ENCODE measurements at places on chromosomes 12 and 14.

DNA sequence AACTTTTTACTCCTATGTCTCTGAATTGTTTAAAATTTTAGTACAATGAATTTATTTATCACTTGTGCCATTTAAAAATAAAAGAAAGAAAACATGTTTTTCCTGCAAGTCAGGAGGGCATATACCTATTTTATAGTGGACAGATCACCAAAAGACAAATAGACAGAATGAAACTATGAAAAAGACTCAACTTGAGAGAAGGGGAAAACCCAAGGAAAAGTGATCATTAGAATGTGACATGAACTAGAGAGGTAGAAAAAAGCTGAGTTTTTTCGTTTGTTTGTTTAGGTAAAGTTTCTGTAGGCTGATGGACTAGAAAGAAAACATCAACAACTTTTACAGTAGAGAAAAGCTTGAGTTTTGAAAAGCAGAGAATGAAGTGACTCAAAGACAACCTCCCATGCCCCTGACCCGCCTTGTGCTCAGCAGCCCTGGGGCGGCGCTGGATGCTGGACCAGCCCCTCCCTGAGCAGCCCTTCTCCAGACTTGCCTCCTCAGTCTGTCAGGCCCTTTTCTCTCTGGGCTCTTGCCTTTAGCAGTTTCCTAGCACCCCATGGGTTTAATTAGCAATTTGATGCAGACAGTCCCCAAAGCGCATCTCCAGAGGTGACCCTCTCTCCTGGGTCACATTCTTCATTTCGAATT lies 95.1 kb upstream of the ARID2 start:
- DNase-seq = no peak

GRCh38 chr12:54193434-54193833 lies 4.6 kb upstream of the SMUG1 start:
- no peak for DNase-seq

DNA sequence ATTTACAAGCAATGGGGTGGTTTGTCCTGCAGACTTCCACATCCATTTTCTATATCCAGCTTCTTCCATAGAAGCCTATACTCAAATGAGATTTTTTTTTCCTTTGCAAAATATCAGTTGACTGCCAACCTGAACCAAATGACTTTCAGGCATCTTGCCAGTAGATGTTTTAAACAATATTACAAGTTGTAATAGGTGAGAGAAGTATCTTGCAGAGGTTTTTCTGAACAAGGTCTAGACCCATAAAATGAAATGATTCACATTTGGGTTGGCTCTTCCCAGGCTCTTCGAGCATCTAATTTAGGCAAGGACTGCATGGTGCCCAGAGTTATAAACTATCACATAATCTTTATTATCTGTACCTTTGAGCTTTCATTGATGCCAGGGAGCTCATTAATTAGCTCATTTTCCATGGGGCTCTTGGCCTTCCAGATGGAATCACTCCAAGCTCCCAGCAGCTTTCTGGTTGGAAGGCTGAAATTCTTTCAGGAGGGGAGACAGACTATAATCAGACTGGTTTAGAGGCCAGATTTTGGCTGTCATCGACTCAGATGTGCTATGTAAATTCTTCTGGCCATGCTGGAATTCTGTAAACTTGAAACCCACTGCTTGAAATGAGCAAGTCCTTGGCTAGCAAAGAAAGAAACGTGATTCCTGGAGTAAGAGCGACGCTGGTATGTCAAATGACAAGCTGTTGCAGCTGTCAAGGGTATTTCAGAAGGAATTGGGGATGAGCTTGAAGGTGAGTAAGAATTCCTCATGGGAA lies 32.2 kb upstream of the DICER1 start:
- DNase-seq = no peak

GRCh38 chr12:2265461-2266167 lies 212.8 kb downstream of the CACNA1C start:
- no peak for DNase-seq

DNA sequence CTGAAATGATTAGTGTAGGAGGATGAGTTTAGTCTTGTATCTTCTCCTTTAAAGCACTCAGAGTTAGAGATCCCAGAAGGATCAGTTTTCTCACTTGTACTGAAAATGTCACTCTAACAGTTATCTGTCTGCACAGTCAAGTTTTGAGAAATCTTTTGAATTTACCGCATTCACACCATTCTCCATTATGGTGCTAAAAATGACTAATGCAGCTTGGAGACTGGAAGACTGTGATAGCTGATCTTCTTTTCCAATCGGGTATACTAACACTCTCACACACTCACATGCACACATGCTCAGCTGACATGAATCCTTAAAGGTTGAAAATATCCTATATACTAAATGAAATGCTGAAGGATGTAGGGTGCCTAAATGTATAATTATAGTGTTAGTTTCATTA lies 65.8 kb downstream of the SLC15A5 start:
- DNase-seq = no peak

GRCh38 chr14:100586403-100587085 lies 673 bp downstream of the BEGAIN start:
- no peak for DNase-seq

GRCh38 chr12:48388938-48389337 lies 38.2 kb upstream of the ZNF641 start:
- DNase-seq = no peak

GRCh38 chr12:68536885-68537485 lies 73.7 kb upstream of the RAP1B start:
- DNase-seq = no peak

DNA sequence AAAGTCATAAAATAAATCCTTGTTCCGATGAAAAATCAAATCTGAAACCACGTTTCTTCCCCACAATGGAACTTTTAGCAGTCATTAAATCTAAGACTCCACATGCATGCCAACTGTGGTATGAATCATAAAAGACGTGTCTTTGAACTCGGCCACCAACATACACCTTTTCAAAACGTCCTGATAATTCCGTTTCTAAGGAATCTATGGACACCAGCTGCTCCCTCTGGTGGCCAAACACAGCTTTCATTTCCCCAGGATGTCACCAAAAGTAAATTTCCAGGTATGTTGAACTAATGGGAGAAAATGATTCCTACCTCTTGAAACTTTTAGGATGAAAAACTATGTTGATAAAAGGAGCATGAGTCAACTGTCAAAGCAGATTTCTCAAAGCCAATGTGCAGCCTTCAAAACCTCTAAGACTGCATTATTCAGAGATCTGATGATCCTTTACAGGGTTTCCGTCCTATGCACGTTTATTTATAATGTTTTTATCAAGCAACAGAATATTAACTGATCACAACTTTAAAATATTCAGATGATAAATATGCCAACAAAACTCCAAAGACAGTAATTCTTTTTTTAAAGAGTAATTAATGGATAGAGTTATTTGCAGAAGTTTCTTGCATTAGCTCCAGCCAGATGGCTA lies 96.2 kb downstream of the CIT start:
- DNase-seq = no peak

- DNase-seq = no peak
Observed at GRCh38 chr12:55717011-55718007, 1.5 kb downstream of the BLOC1S1 start.

GRCh38 chr12:11717519-11717961 lies 68.1 kb downstream of the ETV6 start:
- no peak for DNase-seq

DNA sequence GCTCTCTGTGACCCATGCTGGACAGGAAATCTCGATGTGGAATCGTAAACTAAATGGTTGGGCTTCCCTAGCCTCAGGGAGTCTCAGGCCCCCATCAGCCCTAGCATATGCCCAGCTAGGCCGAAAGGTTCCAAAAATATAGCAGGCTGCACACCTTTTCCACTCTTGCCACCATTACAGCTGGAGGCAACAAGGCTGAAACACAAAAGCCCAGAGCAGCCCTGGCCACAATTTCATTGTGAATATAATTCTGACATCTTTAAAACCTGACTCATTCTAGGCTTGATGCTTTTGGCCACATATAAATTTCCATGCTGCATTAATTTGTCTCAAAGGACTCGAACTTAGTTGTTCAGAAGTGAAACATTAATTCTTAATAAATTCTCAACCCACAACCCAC lies 382.2 kb downstream of the GRIN2B start:
- no peak for DNase-seq

DNA sequence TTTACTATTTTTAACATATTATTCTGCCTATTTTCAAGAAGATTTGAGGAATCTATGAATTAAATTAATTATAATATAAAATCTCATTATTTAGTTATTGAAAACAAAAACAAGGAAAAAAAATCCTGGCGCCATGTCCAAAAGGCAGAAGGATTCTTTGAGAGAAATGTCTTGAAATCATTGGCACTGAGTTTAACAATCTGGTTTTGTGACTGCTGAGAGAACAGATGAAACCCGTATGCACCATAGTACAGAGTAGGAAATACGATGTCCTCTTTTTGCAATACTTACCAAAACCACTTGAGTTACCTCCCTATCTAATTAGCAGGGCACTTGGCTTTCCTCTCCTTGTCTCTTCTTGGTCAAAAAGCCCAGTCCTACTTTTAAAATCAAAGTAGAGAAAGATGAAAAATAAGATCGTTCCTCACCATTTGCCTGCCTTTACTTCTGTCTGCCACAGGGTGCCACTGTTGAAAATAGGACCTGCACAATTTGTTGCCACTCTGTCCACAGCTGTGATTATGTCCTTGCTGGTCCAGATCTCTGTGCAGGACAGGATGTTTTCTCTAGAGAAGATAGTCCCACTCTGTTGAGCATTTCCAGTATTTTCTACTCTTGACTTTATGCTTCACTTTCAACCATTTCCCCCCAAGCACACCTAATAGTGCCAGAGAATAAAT lies 179.7 kb downstream of the PDZRN4 start:
- no peak for DNase-seq

DNA sequence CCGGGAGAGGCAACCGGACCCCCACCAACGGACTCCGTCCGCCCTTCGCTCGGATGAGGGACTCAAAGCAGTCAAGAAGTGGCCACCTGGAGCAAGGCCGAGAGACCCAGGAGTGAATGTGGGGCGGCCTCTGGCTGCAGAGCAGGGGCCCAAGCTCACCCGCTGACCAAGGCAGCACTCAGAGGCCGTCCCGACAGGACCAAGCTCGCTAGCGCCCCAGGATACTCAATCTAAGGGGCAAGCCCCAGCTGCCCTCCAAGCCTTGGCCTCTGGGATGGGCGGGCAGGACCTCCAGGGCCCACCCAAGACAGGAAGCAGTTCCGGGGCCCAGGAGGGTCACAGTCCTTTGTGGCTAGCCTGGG lies 936 bp downstream of the AKT1 start:
- no peak for DNase-seq

GRCh38 chr14:33685698-33686097 lies 265.2 kb downstream of the EGLN3 start:
- DNase-seq = no peak

GRCh38 chr14:69117020-69117767 lies 35.7 kb downstream of the DCAF5 start:
- DNase-seq = peak; percentile 8

DNA sequence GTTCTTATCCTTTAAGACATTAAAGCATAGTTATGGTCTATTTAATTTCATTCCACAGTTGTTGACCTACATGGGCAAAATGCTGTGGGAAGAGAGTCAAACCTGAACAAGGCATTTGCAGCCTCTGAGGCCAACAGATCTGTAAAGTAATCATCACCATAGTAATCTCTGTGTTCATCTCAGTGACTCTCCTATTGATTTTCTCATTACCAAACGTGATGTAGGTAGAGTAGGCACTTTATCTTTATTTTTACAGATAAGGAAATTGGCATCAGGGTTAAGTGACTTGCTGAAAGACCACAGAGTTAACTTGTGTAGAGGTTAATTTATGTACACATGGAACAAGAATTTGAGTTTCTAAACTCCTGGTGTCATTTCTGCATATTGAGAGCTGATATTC lies 203.0 kb downstream of the ESR2 start:
- no peak for DNase-seq

- DNase-seq = no peak
Observed at GRCh38 chr14:32596390-32596789, 267.3 kb downstream of the AKAP6 start.

Data from CD4-positive, alpha-beta T cell treated with Interleukin-6 at 100 ng/mL for 8 hours (primary cell).